ENCODE measurements at places on chromosomes 16 and 17.

- DNase-seq = no peak
Observed at GRCh38 chr17:18018411-18018921, 20.5 kb downstream of the ATPAF2 start.

DNA sequence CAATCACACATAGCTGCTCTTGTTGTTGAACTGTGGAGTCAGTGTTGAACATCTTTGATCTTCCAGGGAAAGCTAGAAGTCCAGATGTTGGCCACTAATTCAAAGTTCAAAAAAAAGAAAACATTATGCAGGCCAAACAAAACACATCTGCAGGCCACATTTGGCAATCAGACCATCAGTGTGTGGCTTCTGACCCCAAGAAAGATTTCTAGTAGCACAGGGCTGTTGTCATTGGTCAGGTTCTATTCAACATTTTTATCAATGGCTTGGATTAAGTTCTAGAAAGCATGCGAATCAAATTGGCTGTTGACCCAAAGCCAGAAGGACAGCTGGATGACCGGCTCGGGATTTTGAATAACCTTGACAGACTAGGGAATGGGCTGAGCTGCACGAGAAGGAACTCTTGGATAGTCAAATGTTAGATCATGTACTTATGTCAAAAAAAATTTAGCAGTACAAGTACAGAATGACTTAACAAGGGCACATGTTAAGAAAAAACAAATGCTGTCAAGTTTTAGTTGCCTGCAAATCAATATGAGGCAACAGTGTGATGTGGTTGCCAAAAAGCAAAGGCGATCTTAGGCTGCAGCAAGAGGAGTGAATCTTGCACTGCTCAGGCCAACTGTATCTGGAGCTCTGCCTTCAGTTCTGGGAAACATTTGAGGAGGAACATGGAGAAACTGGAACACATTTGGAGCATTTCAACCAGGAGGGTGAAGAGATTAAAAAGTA, 187.6 kb downstream of the RGS9 start:
- DNase-seq = no peak

GRCh38 chr16:65126845-65127624, 5.2 kb upstream of the CDH11 start:
- DNase-seq = no peak

- DNase-seq = peak; percentile 53
Observed at GRCh38 chr16:67029254-67030096, 526 bp downstream of the CBFB start.

- DNase-seq = no peak
Observed at GRCh38 chr17:30921544-30922196, at the start of gene ADAP2. Gene ADAP2, plus strand, starts transcription at chr17:30921945. Its CDS starts 70 bp downstream, at chr17:30922015.

DNA sequence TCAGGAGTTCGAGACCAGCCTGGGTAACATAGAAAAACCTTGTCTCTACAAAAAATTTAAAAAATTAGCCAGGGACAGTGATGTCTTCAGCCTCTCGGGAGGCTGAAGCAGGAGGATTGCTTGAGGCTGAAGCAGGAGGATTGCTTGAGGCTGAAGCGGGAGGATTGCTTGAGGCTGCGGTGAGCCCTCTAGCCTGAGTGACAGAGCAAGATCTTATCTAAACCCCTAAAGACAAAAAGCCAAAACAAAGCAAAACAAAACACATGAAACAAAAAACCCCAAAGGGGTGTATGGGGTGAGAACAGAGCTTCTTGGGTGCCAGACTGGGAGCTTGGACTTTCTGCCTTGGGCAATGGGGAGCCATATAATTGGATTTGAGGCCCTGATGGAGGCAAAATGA, 2.6 kb downstream of the SPNS3 start:
- no peak for DNase-seq

DNA sequence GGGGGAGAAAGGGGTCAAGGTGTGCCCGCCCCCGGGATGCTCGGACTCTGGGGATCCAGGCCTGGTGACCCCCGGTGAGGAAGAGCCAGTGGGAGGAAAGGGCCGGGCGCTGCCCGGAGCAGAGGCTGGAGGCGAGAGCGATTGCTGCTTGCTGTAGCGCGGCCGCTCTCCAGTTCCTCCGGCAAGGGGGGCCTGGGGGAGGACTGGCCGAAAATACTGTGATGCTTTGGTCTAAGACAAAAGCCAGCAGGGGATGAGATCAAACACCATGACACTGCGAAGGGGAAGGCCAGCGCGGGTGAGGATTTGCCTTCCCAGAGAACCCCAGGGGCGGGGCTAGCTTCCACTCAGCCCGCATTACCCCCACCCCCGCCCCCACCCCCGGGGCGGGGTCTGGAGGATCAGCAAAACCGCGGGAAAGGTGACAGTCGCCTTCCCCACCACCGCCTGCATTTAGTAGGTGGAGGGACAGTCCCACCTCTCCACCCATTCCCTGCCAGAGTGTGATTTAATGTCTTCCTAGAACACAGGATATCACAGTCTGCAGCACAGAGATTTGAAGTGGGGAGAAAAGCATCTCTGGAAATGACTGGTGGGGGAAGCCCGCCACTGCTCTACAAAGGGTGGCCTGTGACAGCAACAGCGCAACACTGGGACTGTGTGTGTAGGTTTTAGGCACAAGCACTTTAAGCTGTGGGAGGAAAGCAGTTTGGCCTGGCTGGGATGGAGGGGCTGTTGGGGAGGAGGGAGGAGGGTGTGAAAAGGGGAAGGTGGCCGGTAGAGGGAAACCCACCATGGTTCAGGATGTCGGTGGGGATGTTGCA, 25.7 kb downstream of the MRC2 start:
- DNase-seq = peak; percentile 67

DNA sequence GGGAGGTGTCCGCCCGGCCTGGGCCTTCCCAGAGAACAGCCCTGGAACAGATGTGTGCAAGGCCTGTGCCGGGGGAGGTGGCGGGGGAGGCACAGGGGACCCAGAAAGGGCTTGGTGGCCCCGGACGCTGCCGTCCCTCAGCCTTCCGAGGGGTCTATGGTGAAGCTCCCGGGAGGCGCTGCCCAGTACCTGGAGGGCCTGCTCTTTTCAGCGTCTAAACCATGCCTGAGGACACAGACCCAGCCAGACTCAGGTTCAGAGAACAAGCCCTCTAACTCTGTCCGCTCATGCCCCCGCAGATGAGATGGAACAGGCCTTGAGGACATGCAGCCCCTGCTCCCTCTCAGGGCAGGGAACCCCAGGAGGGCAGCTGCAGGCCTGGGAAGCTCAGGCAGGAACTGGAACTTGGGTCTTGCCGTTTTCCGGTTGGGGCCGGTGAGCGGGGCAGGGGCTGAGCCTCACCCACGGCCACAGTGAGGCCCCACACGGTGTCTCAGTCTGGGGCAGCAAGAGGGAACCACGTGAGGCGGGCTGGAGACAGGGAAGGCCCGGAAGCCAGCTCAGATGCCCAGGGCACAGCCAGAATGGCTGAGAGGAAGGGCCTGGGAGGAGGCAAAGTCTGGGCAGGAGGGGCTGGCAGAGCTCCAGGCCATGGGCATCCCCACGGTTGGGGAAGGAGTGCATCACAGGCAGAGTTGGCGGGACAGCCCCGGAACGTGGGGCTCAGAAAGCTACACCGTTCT, 12.5 kb downstream of the SLC16A3 start:
- no peak for DNase-seq

- DNase-seq = no peak
Observed at GRCh38 chr16:20153444-20153843, 79.8 kb upstream of the GPR139 start.

DNA sequence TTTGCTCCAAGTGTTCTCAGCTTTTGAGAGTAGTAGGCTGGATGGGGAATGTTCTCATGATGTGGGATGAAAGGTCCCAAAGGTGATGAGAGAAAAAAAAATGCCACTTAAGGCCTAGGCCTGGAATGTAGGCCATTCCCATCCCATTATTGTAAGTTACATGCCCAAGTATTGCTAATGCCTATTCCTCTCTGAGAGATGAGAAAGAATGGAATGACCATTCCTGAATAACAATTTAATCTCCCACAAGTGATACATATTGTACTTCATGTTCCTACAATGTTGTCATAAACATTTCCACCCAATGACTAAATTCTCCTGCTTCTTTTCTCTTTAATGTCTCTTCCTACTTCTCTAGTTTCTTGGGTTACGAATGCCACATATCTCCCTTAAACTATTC, 102.8 kb upstream of the KCNJ16 start:
- DNase-seq = no peak

DNA sequence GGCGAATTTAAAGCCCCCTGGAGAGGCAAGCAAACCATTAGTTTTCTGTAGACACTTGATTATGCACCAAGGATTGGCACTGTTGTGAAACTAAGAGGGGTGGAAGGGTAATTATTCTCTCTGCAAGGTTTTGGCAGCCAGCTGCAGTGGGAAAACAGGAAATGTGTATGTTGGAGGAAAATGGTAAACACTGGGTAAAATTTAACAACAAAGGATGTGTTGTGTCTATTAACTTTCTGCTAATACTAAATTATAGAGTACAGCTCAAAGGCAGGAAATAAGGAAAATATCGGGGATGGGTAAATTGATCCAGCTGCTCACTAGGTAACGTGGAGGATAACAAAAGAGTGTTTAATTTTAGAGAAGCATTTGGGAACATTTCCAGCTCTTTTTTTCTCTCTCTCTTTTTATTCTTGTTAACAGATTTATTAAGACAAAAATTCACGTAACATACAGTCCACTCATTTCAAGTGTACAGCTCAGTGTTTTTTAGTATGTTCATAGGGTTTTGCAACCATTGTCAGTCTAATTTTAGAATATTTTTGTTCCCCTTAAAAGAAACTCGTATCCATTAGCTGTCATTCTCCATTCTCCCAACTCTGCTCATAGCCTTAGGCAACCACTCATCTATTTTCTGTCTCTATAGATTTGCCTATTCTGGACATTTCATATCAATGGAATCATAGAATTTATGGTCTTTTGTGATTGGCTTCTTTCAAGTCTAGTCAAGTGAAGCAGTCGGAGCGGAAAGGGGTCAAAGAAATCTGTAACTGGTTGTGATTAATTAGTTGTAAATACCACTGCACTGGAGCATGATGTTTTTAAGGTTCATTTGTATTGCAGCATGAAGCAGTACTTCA, 41.8 kb downstream of the TANGO6 start:
- DNase-seq = no peak

- DNase-seq = no peak
Observed at GRCh38 chr16:14371778-14372431, 258.2 kb downstream of the PARN start.

- no peak for DNase-seq
Observed at GRCh38 chr17:76381633-76382350, 2.6 kb upstream of the SPHK1 start.

GRCh38 chr16:85570213-85570734, 42.8 kb upstream of the GSE1 start:
- DNase-seq = no peak

GRCh38 chr17:74404218-74404617, 27.7 kb upstream of the GPRC5C start:
- no peak for DNase-seq

GRCh38 chr17:31530391-31530985, 139.0 kb downstream of the RAB11FIP4 start:
- DNase-seq = no peak

DNA sequence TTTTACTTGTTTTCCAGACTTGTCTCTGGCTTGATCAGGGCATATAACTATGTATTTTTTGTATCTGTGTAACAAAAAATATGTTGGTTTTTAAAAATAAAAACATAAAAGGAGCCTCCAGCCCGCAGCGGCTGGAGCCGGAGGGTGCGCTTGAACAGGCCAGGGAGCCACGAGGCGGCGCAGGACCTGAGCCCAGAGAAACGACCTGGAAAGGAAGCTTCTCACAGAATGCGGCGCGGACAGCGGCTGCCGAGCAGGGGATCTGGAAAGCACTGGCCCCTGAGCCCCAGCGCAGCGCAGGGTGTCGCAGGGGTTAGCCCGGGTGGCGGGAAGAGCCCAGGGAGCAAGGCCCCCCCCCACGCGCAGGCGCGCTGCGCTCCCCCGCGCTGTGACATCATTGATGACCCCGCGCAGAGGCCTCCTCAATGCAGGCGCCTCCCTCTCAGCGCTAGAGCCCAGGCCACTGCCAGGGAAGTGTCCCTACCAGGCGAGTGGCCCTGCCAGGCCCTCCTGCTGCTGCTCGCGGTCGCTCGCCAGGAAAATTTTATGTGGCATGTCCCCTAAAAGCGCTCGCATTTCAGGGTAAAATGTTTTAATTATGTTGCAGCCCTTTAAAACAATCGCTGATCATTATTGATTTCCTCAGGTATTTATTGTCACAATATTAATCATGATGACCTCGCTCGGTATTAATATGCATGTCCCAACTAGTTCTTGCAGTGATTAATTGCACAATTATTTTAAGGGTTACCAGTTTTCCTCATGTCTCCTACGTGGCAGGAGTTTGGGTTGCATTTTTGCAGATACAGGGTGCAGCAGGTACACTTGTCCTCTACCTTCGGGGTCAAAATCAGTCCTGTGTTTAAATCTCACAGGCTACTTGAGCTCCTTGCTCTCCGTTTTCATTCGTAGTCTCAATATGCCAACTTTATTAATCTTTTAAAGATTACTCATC, 134.2 kb downstream of the USP22 start:
- DNase-seq = peak; percentile 60

GRCh38 chr16:49833085-49833484, 22.8 kb downstream of the ZNF423 start:
- no peak for DNase-seq

DNA sequence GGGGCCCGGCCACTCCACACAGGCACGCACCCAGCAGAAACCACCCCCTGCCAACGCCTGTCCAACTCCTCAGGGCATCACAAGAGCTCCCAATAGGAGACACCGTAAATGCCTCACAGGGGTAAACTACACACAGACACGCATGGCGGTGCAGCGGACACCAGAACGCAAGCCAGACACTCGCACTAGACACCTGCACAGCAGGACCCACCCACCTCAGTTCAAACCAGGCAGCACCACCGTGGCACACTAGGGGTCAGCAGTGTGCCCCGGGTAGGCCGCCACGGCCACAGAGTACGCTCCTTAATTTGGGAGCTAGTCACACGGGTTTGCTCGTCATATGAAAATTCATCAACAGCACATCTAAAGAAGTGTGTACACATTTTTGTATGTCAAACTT, 3.4 kb downstream of the SLC38A10 start:
- DNase-seq = peak; percentile 63

GRCh38 chr17:21210411-21211076, 3.4 kb downstream of the TMEM11 start:
- DNase-seq = no peak

DNA sequence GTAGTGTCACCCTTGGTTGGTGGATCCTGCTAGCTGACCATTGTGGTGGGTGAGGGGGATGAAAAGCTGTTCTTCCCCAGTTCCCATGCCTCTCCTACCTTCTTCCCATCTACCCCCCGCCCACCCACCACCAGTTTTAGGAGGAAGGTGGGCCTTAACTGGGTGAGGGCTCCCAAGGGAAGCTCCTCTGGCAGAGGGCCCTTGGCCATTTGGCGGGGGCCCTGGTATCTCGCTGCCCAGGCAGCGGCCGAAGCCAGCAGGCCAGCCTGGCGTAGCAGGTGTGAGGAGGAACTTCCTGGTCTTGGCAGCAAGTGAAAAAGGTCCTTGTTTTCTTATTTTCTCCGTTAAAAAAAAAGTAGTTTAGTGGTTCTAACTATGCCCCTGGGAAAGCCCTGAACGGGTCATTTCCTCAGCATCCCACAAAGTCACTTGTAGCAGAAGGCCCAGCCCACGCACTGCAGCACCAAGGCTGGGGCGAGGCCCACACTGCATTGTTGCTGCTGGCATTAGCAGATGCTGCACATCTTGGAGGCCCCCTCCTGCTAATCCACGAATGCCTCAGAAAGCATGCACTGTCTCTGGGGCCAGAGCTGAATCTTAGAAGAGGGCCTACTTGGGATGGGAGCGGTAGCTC, 72.5 kb downstream of the MPRIP start:
- DNase-seq = no peak

Measured in T-helper 2 cell (primary cell).